ENCODE measurements at places on chromosomes 3 and 15.

DNA sequence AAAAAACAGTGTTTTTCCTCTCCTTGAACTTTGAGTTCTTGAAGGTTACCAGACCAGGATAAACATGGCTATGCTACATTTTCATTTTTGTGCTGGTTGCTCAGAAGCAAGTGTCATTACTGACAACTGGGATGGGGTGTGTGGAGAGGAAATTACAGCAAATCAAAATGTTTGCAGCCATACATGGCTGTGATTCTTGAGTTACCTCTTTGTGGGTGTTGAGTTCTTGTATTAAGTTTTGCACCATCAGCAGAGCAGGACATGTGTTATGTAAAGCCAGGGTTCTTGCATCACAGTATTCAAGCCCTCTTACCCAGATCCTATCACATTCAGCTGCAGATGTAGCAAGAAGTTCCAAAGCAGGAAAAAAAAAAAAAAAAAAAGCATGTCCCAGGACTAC lies 53.9 kb upstream of the ATOSA start:
- DNase-seq = no peak

DNA sequence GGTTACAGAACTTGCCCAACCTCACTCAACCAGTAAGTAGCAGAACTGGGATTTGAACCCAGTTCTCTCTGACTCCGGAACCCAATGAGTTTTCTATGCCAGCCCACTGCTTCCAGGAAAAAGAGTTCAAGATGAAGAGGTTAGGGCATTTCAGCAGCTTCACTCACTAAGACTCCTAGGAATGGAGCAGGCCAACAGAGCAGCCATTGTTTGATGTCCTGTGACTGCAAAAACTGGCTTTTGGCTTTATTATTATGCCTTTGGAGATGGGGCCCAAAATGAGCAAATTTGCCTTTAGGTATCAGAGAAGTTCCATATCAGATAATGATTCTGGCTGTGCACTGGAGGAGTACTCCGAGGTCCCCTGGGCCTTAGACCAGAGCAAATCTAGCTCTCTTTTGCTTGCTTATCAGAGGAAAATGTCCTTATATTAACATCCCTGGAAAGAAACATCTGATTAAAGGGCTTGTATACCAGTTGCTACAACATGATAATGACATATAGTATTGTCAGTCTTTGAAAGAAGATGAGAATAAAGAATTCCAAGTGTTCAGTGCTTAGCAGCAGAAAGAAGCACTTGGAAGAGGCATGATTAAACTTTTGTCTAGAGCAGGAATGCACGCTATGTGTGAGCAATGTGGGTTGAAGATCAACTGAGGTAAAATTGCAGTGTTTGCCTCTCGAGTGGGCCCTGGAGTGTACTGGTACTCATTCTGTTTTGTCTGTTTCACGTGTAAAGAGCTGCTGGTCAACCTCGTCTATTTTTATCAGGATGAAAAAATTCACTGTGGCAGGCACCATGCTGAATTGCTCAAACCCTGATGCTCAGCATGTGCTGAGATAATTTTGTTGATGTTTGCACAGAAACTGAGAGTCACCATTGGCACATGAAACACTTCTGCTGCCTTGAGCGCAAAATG lies 21.8 kb upstream of the KLHL24 start:
- no peak for DNase-seq

DNA sequence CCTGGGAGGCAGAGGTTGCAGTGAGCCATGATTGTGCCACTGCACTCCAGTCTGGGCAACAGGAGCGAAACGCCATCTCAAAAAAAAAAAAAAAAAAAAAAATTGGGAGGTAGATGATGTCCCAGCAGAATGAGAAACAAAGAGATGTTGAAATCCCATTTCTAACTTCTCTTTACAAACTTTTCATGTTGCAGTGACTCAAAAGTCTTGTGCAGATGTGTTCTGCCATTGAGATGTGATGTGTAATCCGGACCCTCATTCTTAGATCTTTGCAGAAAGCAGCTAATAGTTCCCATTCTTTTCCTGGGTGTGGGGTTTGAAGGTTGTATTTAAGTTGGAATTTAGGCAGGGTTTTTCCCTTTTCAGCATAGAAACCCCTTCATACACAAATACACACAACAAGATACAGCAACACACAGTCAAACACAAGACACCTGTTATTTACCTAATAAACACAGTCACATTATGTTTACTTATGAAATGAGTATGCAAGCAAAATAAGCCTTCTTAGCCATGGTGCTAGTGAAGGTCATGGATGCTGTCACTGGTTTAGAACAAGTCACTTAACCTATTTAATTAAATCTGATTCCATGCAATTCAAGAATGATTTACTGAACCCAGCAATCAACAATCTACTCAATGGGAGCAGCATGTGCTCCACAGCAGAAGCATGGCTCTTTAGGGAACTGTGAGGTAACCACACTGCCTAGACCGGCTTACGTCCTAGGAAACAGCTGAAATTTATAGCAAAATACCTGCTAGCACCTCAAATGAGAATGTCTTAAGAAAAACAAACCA lies 14.9 kb downstream of the SIAH2 start:
- no peak for DNase-seq

DNA sequence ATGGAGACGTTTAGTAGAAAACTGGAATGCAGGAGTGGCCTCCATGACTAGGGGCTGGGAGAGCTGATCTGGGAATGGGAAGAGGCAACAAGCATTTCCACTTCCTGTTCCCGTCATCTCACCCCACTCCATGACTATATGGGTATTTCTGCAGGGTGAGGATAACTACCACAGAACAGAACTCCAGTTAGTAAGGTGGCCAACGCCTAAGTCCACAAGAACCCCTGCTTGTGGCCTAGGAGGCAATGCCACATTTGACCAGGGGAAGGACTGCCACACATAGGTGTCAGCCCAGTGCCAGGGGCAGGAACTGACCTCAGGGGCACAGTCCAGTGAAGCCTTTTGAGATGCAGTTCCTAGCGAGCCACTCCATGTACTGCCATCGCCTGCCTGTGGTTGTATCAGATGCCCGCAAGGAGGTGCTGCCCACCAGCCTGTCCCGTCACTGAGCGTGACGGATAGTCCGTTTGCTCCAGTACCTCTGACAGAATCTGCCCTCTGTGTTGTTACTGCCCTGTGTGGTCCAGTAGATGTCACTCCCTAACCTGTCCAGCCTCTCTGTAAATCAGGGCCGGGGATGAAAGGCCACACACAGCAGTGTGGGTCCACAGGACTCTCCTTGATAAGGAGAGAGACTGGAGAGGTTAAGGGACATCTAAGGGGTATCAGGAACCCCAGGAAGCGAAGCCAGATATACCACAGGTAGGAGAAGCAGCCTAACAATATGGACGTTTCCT lies 3.5 kb upstream of the MTFMT start:
- peak; percentile 92 for DNase-seq

GRCh38 chr3:46479696-46480095 lies 15.0 kb upstream of the LTF start:
- DNase-seq = no peak

- no peak for DNase-seq
Observed at GRCh38 chr3:127106053-127106452, 86.9 kb upstream of the PRR23E start.

All from ELF-1 (cell line).